ENCODE measurements at places on chromosomes 1 and 21.

DNA sequence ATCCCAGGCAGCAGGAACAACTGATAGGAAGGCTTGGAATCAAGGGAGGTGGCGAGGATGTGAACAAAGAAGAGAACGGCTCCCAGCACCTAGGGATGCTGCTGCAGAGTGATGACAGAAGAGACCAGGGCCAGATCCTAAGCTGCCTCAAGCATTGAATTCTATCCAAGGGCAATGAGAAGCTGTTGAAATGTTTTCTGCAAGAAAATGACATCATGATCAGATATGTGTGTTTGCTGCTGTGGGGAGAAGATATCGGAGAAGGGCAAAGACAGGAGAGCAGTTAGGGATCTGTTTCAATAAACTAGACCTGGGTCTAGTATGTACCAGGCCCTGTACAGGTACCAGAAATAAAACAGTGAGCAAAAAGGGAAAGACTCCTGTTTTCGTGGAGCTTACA, 194.7 kb upstream of the RAB4A start:
- no peak for DNase-seq

- DNase-seq: no peak
Observed at GRCh38 chr1:169466259-169467230, 19.2 kb downstream of the SLC19A2 start.

DNA sequence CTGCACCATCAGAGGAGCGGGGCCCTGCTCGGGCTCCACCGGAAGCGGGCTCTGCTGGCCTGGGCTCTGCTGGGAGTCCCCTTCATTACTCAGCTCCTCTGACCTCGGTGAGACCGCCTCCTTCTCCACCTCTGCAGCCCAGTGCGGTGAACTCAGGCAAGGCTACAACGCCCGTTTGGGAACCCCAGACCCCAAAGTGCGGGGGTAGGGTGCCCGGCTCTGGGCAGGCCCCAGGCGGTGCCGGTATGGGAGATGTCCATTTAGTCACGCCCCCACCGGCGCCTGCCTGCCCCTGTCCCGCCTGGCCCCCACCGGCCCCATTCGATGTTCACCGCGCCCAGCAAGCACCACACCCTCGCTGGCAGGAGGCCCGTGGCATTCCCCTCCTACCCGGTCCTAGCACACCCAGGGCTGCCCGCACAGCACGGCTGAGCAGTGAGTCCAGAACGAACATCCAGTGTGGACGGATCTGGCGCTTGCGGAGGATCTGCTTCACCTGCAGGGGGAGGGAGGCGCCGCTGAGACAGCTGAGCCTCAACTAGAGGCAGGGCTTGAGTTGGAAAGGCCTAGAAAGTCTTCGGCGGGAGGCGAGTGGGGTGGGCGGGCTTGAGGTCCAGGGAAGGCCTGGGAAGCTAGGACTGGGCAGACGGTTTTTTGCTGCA, 10.0 kb downstream of the MAP3K6 start:
- no peak for DNase-seq

- no peak for DNase-seq
Observed at GRCh38 chr1:22245726-22246125, 102.8 kb upstream of the WNT4 start.

- DNase-seq: no peak
Observed at GRCh38 chr21:46596201-46596600, 8.7 kb downstream of the S100B start.

Data from stimulated activated CD4-positive, alpha-beta T cell treated with anti-CD3 and anti-CD28 coated beads, TNF-alpha, amount 100 ng/mL, for 4 hours (primary cell).